Mesothelial cell of epicardium (in vitro differentiated cells): ENCODE measurements at places on chromosomes 16 and 17. TPM values are rescaled to one million over a fixed set of nuclear protein-coding genes. Genes with fewer than 3 reads are reported as not detected.

Gene CYBA
- 116 to 127 TPM (median 121 TPM) in 3 replicates for total RNA-seq

Gene NACA2
- not detected in 3 replicates for total RNA-seq

Gene MT1F
- total RNA-seq = 0.63 to 0.95 TPM (median 0.66 TPM) in 3 replicates

Gene GPR179
- total RNA-seq = 0.22 to 0.77 TPM (median 0.25 TPM) in 3 replicates

Gene CRYM
- 2.7 to 4.6 TPM (median 4.1 TPM) in 3 replicates for total RNA-seq

Gene WFIKKN2
- total RNA-seq = 0.42 to 0.68 TPM (median 0.60 TPM) in 3 replicates

Gene PPY
- total RNA-seq = not detected in 3 replicates

Gene BCL6B
- 0.22 to 0.34 TPM in 2 of 3 replicates, not detected in the other for total RNA-seq

Gene ABCA10
- total RNA-seq = 0.45 to 0.74 TPM (median 0.55 TPM) in 3 replicates

Gene MMP2
- total RNA-seq = 383 to 396 TPM (median 385 TPM) in 3 replicates

Gene PDP2
- total RNA-seq = 16.7 to 17.4 TPM (median 16.9 TPM) in 3 replicates

Gene CHST5
- 0.40 to 0.50 TPM (median 0.49 TPM) in 3 replicates for total RNA-seq

Gene ATF7IP2
- total RNA-seq = 50.5 to 50.9 TPM (median 50.6 TPM) in 3 replicates

Gene CACNG5
- total RNA-seq = not detected in 3 replicates

Gene TMEM132E
- total RNA-seq = 0.62 to 0.86 TPM (median 0.80 TPM) in 3 replicates

Gene KRT27
- total RNA-seq = not detected in 3 replicates
